Vagina (tissue), 2 donors: ENCODE measurements at places on chromosomes 13 and 19.

DNA sequence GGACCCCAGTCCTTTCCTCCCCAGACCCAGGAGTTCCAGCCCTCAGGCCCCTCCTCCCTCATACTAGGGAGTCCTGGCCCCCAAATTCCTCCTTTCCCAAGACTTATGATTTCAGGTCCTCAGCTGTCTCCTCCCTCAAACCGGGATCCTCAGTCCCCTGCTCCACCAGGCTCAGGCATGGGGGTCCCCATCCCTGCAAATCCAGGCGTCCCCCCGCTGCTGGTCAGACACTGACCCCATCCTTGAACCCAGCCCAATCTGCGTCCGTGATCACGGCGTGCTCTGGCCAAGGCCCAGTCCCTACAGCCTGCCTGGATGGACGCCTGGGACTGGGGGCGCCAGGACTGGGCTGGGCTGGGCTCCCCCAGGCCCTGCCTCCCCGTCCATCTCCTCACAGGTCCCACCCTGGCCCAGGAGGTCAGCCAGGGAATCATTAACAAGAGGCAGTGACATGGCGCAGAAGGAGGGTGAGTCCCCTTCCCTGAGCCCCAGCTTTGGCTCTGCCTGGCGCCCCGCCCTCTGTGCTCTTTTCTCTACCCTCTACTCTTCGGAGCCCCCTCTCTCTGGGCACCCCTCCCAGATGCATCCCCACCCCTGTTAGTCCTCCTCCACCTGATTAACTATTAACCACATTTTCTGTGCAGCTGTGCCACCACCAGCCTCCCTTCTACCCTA, 672 bp downstream of the HPN start:
- no peaks in the 10 kb centered on the region for H3K27me3 ChIP-seq
- peaks cover 32% of the 10 kb centered on the region for H3K4me1 ChIP-seq
- no peak overlapping the region for H3K27ac ChIP-seq
- no peak for DNase-seq
- H3K36me3 ChIP-seq = no peaks in the 10 kb centered on the region

- no peak for DNase-seq
- H3K36me3 ChIP-seq = no peaks in the 10 kb centered on the region
- peaks cover 16% of the 10 kb centered on the region for H3K4me1 ChIP-seq
These were observed 440.9 kb upstream of the KLF12 start for GRCh38 chr13:74574964-74575728.

GRCh38 chr19:53041366-53041765, 3.2 kb upstream of the ERVV-2 start:
- H3K27ac ChIP-seq = no peak overlapping the region
- no peak for DNase-seq
- H3K27me3 ChIP-seq = no peaks in the 10 kb centered on the region
- no peaks in the 10 kb centered on the region for H3K4me1 ChIP-seq
- H3K4me3 ChIP-seq = no peak overlapping the region

GRCh38 chr13:73832128-73832588, 302.0 kb downstream of the KLF12 start:
- H3K4me1 ChIP-seq = no peaks in the 10 kb centered on the region
- no peak overlapping the region for H3K4me3 ChIP-seq
- no peak overlapping the region for H3K27ac ChIP-seq
- H3K36me3 ChIP-seq = no peaks in the 10 kb centered on the region

DNA sequence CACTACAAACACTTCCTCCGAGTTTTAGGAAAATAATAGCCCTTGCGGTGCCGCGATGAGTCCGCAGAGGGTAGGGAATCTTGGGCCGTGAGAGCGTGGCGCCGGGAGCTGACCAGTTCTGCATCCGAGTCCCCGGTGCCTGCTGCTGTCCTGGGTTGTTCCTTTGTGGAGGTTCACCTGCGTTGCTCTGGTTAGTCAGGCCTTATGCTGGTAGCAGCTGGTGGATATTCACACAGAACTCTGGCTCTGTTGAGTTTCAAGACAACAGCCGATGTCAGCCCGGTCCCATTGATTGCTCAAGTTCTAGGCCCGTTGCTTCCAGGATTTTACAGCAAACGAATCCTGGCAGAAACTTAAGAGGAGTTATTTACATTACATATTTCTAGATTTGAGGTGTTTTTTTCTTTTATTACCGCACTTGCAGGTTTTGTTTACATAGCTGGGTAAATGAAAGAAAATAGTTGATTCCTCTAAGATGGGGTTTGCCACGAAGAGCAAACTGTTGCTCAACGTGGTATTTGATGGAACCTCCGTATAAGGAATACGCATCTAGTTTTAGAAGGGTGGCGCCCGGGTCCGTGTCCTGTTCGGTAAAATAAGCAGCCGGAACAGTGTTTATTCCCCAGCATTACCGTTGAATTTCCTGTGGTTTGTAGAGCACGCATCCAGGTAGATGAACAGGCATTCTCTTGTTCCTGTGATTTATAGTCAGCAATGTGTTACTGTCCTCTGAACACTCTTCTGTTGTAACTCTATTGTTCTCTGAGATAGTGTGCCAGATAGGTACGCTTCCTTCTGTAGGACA, 1.3 kb downstream of the CLDN10 start:
- no peak overlapping the region for H3K27ac ChIP-seq
- no peak overlapping the region for H3K4me3 ChIP-seq
- no peaks in the 10 kb centered on the region for H3K36me3 ChIP-seq
- no peaks in the 10 kb centered on the region for H3K4me1 ChIP-seq

DNA sequence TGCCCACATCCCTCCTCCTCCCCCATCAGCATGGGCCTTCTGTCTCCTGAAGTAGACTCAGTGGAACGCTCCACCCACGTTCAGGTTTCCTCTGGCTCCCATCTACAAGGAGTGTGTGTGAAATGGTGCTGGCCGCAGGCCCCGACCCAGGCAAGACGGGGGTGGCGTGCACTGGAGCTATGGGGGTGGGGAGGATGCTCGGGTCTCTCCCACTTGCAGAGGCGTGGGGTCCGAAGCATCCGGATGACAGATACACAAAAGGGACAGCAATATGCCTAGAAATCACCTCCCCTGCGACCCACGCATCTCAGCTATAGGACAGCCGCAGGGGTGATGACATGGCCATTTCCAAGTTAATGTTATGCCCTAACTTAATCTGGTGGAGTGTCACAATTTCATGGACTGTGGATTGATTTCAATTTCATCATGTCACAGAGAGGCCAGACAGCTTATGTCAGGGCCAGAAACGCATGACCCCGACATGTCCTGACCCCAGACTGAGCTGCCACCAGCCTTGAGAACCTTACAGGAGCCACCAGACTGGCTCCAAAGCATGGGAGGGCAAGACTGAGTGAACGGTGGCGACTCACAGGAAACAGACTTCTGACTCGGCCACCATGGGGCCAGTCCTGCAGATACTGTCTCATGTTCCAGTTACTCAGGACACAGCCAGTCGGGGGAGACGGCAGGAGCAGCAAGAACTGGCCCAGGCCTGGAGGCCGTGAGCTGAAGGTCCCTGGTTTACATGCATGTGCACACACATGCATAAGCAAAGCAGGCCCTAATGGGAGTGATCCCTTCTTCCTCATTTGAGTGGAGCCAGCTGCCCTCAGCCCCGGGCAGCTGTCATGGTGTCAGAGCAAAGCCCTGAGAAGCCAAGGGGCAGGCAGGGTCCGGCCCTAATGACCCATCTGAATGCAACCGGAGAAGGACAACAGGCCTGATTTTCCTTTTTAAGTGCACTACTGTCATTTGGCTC, 82.2 kb downstream of the SLC7A1 start:
- peak overlapping the region; percentile 60 for H3K27ac ChIP-seq
- H3K27me3 ChIP-seq = no peaks in the 10 kb centered on the region
- DNase-seq = no peak
- peaks cover 21% of the 10 kb centered on the region for H3K4me1 ChIP-seq
- no peak overlapping the region for H3K4me3 ChIP-seq
- H3K36me3 ChIP-seq = no peaks in the 10 kb centered on the region

GRCh38 chr19:46295401-46296201, 1.2 kb upstream of the HIF3A start:
- no peaks in the 10 kb centered on the region for H3K27me3 ChIP-seq
- DNase-seq = no peak
- no peak overlapping the region for H3K4me3 ChIP-seq

- no peaks in the 10 kb centered on the region for H3K27me3 ChIP-seq
- DNase-seq = no peak
- peaks cover 51% of the 10 kb centered on the region for H3K4me1 ChIP-seq
- H3K36me3 ChIP-seq = no peaks in the 10 kb centered on the region
These were observed 32.4 kb downstream of the RASA3 start for GRCh38 chr13:114099918-114100445.

DNA sequence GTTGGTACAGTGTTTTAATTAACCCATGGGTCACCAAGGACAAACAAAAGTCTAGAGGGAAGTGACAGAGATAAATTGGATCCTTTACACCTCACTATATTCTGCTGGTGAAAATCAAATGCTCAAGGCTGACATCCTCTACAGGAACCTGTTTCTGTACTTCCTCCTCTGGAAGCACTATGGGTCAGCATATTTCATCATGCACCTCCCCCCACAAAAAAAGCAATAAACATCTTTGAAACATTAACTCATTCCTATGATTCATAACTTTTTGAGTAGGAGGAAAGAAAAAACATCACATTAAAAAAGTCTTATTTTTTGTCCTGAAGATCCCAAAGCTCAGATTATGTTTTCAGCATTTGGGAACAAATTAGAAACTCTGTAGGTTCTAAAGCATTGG, 588.3 kb upstream of the SGCG start:
- H3K4me3 ChIP-seq = no peak overlapping the region
- peaks cover 6% of the 10 kb centered on the region for H3K4me1 ChIP-seq
- H3K27me3 ChIP-seq = no peaks in the 10 kb centered on the region
- no peaks in the 10 kb centered on the region for H3K36me3 ChIP-seq

DNA sequence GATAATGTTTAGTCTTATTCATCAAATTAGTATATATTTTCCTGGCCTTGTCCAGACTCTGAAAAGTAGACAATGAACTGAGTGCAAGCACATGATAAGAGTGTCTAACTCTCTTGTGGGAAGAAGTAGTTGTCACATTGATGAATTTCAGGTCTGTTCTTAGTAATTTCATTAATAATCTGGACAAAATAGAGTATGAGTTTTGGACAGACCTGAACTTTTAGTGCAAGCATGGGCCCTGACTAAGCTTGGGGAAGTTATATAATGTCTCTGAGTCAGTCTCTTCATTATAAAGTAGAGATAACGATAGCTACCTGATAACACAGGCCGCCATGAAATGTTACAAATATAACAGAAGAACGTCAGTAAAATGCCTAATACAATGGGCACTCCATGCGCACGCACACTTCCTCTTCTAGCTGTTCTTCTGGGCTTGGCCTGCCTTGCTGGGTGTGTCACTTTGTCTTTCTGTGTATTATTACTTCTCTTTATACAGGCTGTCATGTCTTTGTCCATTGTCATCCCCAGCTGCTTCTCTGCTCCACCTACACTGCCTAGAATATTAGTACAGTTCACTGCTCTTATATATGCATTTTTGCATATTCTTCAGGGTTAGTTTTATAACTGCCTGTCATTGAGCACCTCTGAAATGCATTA, 129.1 kb upstream of the HTR2A start:
- H3K27me3 ChIP-seq = no peaks in the 10 kb centered on the region
- no peaks in the 10 kb centered on the region for H3K36me3 ChIP-seq
- H3K4me3 ChIP-seq = no peak overlapping the region
- DNase-seq = no peak
- H3K27ac ChIP-seq = no peak overlapping the region

DNA sequence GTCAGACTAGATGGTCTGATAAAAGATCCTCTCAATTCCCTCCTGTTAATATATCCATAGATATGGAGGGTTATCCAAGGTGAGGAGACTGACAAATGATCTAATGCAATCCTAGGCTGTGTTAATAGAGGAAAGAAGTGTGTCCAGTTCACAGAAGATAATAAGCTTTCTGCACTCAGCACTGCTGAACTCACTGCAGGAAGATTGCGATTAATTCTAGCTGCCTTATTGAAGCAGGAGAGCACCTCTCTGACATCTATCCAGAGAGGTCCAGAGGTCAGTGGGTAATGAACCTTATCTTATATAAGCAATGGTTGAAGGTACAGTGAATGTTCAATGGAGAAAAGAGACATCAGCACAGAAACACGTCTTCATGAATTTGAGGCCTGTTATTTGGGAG, 75.9 kb upstream of the SLC10A2 start:
- no peak overlapping the region for H3K4me3 ChIP-seq
- no peaks in the 10 kb centered on the region for H3K4me1 ChIP-seq
- no peaks in the 10 kb centered on the region for H3K36me3 ChIP-seq
- H3K27ac ChIP-seq = no peak overlapping the region
- no peak for DNase-seq

- no peak overlapping the region for H3K27ac ChIP-seq
- H3K27me3 ChIP-seq = no peaks in the 10 kb centered on the region
- peaks cover 5% of the 10 kb centered on the region for H3K36me3 ChIP-seq
- no peak for DNase-seq
- H3K4me3 ChIP-seq = no peak overlapping the region
These were observed 3.8 kb downstream of the ZNF490 start for GRCh38 chr19:12606796-12607195.
